ENCODE measurements at places on chromosomes 11 and 22.

DNA sequence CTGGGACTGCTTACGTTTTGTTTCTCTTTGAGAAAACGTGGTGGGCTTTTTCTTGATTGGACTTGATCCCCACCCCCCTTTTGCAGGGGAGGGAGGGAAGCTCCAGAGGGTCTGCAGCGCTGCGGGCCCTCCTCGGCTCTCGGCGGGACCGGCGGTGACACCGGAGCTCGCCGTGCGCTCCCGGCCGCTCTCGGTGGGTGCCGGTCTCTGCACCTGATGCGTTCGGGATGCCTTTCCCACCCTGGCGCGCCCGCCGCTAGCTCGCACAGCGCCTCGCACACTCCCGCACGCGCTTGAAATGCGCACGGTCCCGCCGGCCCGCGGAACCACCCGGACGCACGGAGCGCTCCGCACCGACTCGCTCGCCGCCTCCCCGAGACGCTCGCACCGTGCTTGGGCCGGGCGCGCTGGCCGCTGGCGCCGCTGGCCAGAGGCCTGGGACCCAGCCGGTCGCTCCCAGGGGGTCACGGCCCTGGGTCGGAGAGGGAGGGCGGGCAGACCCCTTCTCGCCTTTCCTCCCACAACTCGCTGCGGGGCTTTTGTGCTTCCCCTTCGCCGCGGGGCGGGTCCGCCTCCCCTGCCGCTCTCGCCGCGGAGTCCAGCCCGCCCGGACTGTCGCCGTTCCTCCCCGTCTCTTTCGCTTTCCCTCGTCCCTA is 1.0 kb downstream of the ZBTB16 start:
- DNase-seq: no peak

DNA sequence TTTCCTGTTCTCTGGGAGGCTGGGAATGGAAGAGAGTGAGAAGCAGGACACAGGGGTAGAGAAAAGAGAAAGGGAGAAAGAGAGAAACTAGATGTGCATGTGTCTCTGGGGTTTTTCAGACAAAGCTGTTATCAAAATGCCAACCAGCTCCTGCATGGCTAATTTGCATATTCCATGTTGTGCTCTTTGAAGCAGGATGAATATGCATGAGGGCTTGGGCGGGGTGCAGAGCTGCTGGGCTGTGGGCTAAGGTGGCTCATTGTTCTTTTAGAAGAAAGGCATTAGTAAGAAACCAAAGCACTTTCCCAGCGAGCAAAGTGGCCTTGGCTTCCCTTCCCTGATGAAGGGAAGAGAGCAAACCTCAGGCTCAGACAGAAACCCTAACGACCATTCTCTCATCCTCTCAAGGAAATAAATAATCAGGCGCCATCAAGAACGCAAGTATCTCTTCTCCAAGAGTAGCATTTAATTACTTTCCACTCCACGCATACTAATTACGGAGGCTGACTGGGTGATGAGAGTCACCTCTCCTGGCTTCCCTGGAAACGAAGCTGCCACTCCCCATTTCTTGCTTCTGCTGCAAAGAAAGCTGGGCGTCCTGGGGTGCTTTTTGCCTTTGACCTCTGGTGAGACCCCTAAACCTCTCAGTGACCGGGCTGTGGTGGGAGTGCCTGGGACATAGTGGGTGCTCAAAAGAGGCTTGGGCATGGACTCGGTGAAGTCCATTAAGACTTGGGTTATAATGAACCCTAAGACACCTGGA is 54.2 kb downstream of the FEZ1 start:
- DNase-seq: no peak

- DNase-seq: no peak
Observed at GRCh38 chr11:36010010-36010740, 66.3 kb downstream of the LDLRAD3 start.

GRCh38 chr22:49292909-49293308 is 534.8 kb downstream of the BRD1 start:
- no peak for DNase-seq

DNA sequence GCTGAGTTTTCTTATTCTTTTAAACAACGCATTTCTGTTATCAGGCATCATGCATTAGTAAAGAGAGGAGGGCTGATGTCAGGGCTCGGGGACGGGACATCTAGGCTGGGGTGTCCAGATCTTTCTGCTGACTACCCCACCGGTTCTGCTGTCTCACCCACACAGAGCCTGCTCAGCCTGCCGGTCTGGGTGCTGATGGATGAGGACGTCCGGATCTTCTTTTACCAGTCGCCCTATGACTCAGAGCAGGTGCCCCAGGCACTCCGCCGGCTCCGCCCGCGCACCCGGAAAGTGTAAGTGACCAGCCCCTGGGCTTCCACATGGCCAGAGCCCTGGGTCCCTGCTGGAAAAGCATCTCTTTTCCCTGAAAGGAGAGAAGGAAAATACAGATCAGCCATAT is 9.4 kb downstream of the NCF4 start:
- no peak for DNase-seq

DNA sequence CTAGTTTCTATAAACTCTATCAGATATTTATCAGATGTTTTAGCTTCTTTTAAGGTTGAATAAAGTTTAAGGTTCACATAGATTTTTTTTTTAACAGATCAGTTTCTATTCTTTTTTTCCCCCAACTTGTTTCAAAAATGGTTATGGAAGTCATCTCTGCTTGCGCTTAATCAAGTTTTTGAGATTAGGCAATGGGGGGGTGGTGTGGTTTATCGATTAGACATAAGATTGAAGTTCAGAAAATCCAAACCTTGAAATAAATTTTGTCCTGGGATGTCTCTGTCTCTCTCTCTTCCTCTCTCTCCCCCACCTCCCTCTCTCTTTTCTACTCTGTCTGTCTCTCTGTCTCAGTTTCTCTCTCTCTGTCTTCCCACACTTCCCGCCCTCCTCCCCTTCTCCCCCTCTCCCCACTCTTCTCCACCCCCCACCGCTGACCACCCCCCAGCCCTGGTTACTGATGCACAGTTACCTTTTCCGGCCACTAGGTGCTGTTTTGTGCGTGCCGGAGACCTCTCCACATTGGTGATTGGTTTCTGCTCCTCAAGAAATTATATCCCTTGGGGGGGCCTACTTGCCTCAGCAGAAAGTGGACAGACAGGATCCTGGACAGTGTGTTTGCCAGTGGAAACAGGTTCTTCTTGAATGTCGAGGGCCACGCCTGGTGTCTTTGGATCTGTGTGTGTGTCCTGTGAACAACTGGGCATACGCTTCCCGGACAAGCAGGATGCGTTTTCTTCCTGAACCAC is 29.7 kb upstream of the ANO1 start:
- no peak for DNase-seq

GRCh38 chr11:41954034-41954433 is 494.6 kb upstream of the LRRC4C start:
- no peak for DNase-seq

DNA sequence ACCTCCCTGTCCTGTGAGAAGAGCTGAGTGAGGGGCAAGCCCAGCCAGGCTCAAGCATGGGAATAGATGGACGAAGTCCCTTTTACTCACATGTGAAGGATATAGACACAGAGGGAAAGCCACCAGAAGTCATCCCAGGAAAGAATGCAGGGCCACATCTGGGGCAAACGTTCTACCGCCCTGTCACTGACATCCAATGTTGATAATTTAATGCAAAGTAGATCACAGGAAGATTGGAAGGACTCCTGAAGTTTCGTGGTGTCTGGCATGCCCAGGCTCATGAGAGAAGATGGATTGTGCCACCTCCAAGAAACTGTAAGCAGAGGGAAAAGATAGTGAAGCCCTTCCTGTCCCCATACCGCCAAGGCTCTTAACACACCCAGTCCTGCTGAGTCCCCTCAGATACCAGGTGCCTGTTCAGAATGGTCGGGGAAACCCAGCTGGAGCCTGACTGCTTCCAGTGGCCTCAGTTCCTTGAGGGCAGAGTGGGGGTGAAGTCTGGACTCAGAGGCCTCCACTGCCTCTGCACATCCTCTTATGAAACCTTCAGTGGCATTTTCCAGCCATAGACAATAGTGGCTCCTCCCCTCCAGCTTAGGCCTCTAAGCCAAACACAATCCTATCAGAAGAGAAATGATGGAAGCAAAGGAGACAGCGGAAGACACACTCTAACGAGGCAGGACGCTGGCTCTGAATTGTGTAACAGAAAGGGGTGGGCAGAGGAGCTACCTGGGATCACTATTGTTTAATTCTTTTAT is 7.5 kb upstream of the STK33 start:
- no peak for DNase-seq

- DNase-seq: peak; percentile 19
Observed at GRCh38 chr22:23376256-23376655, 195.9 kb downstream of the BCR start.

DNA sequence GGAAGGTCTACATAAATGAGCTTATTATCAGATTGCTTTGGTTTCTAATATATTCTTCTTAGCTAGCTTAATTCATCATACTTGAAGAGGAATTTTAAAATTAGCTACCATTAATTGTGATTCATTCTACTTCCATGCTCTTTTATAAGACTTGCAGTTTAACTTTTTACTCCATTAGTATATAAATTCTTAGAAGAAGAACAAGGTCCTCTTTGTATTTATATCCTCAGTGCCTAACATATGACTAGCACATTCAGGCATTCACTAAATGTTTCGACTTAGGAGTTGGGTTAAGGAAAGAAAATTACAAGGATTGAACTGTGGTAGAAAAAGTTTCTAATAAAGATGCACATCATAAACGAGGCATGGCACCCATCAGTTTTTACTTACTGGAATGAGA is 1135.5 kb downstream of the JRKL start:
- DNase-seq: no peak

DNA sequence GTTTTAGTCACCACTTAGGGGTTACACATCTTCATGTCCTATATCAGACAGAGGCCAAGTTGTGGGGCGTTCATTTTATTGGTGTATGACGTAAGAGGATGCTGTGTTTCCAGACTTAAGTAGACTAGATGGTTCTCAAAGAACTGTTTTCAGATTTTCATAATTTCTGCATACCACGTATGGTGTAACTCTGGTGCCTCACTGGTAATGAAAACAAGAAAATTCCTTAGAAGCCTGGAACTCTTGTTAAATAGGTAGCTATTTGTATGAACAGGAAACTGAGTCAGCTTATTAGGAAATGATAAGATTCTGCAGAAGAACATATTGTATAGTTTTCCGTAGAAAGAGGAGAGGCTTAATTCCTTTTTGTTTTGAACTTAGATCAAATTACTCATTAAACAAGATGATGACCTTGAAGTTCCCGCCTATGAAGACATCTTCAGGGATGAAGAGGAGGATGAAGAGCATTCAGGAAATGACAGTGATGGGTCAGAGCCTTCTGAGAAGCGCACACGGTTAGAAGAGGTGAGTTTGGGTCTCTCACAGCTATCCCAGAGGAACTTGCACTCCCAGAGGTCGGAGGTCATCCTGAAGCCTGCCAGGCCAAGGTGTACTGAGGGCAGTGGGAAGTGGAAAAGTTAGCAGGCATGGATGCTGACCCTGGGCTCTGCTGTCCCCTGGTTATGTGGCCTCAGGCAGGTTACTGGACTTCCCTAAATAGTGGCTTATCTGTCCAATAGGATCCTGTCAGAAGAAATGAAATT is 3.9 kb downstream of the CDC45 start:
- DNase-seq: no peak

GRCh38 chr11:60912851-60913528 is 968 bp upstream of the TMEM109 start:
- no peak for DNase-seq

- no peak for DNase-seq
Observed at GRCh38 chr11:14315130-14315529, 43.9 kb downstream of the RRAS2 start.

DNA sequence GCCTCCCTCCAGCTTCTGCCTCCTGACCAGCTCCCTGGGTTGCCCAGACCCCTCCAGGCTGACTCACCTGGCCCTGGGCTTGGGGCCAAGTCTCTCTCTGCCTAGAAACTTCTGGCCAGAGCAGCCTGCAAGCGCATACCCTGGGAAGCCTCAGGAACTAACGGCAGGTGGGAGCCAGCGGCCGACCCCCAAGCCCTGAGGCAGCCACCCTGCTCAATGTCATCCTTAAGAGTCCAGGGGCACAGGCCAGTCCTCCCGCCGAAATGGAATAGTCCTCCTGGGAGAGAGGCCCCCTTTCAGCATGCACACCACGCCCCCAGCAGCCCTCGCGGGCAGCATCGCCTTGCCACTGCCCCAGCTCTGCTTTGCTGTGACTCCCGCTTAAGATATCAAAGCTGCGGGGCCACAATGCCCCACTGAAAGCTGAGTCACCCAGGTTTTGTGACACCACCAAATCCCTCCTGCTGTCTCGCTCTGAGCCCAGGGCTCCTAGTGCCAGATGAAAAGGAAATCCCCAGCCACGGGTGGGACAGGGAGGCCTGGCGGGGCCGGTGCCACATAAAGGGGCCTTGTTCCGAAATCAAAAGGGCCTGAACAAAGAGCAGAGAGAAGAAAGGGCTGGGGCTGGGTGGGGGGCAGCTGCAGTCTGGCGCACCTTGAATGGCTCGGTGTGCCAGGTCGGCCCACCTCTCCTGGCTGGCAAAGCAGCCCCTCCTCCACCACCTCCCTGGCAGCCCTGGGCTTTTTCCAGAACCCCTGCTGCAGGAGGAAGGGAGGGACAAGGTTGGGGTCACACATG is 21.4 kb upstream of the FGF3 start:
- DNase-seq: no peak

DNA sequence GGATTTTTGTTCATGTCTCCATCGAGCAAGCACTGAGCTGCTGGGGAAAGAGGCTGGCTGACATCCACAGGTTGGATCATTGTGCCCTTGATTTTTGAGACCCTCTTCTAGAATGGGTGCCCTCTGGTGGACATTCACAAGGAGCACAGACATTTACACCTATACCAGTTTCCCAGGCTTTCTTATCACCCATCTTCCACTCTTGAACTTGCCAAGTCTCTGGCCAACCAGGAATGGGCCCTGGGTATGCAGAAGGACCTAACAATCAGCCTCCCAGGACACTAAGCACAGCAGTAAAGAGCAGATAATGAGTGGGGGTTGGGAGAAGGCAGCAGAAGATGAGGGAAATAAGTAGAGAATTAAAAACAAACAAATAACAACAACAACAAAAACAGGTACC is 5.7 kb upstream of the INTS4 start:
- peak; percentile 57 for DNase-seq

DNA sequence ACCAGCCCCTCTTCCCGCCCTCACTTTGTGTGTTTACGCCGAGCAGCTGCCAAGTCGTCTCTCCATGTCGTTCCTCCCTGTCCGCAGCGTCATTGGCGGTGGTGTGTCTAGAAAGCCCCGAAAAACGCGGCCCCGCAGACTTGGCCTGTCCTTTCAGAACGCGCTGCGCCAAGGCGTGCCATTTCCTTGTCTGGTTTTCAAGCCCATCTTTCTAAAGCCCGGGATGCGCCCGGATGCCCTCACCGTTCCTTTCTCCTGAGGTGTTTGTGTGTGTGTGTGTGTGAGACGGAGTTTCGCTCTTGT is 557 bp downstream of the MOV10L1 start:
- DNase-seq: no peak

GRCh38 chr11:31817054-31817620 is 6.0 kb upstream of the PAX6 start:
- DNase-seq: no peak

DNA sequence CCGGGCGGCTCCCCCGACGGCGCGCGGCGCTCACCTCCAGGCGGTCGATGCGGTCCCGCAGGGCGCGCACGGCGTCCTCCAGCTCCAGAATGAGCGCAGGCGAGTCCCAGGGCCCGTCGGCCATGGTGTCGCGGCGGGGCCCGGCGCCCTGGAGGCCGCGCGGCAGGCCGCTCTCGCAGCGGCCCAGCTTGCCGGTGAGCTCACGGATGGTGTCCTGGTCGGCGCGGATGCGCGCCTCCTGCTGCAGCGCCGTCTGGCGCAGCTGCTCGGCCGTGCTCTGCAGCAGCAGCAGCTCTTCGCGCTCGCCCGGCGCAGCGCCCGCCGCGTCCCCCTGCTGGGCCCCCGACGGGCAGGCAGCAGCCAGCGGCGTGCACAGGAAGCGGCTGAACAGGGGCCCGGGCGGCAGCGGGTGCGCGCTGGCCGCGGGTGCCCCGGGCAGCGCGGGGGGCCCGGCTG is 599 bp downstream of the NPTXR start:
- DNase-seq: peak; percentile 50

All from CD4-positive, alpha-beta T cell treated with Interleukin-4 for 1 hour (primary cell).